Activated CD8-positive, alpha-beta T cell treated with anti-CD3 and anti-CD28 coated beads for 36 hours (primary cell): ENCODE measurements at places on chromosomes 11 and 22.

- DNase-seq = no peak
Observed at GRCh38 chr11:30919389-30920152, 333.4 kb upstream of the MPPED2 start.

GRCh38 chr22:24043958-24044357 is 32.9 kb downstream of the CABIN1 start:
- no peak for DNase-seq

DNA sequence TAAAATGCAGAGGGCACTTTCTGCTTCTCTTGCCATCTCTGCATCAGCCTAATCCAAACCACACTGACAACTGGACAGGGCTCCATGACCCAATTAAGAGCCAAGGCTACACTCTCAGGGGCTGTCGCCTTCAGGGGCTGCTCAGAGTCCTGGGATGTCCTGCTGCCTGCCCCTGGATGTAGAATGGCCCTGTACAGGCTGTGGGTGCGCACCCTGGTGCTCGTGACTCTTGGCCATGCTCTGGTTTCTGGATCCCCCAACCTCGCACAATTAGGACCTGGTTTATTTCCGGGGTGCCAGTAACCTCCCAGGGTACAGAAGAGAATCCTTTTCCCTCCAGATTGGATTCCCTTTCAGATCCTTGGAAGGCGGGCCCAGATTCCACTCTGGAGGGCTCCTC is 11.3 kb downstream of the IFT27 start:
- no peak for DNase-seq

DNA sequence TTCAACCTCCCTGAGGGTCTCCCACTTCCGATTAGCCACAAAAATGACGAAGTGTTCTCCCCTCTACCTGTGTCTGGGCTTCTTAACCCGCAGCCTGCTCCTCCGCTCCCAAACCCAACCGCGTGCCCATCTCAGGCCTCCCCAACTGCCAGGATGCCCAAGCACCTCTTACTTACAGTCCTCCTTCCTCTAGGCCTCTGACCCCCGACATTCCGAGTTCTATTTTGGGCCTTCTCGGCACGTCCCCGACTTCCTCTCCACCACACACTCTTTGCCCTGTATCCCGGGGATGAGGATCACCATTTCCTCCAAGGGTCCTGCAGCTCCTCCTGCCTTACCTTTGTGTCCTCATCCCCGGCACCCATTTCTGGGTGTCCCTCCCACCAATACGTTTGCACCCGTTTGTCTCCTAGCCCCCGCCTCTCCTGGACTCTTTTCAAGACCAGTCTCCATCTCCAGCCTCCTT is 388 bp upstream of the MUS81 start:
- no peak for DNase-seq

DNA sequence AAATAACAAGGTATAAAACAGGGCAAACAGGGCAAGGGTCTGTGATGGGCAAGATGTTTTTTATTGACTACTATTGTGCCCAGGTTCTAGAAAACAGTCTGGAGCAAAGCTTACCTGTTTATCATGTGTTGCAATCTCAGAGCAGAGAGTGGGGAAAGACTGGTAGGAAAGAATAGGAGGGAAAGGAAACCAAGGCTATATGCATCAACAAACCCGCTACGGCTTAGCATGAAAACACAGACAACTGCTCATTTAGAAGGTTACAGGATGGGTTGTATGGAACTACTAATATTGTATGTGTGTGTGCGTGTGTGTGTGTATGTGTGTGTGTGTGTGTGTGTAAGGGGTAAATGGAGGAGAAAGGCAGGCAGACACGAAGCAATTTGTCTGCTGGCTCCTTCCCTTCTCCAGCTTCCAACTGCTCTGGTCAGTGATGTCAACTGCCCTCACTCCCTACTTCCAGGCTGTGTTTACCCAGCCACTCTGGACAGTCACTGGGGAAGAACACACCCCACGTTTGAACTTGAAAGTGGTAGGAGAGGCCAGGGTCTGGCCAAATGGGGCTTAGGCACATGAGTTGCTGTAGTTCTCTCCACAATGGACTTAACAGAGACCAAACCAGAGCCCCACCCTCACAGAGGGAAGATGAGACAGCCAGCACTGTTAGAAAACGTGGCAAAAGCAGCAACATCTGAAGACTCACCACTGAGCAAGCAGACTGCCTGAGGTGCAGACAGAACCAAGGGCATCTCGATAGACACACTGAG is 47.0 kb downstream of the GAB2 start:
- no peak for DNase-seq

DNA sequence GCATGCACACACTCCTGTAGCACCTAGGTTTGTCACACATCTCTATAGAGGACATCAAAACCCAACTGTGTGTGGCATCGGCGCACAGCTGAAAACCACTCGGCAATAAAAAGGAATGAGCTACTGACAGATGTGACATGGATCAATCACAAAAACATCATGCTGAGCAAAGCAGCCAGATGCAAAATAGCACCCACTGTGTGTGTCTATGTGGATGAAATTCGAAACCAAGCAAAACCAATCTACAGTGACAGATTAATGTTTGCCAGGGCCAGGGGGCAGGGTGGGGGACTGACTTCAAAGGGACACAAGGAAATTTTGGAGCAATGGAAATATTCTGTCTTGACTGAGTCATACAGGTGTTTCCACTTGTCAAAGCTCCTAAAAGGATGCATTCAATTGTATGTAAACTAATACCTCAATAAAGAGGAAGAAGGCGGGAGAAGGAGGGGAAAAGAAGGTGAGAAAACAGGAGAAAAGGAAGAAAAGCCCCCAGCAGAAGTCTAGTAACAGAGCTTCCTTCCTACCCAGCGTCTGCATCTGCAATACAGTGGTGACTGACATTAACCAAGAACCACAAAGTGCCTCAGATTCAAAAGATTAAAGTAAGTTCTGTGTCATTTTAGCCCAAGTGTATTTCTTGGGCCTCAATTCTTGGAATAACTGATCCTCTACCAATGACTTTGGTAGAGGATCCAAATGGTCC is 49.8 kb downstream of the PACSIN2 start:
- peak; percentile 72 for DNase-seq

DNA sequence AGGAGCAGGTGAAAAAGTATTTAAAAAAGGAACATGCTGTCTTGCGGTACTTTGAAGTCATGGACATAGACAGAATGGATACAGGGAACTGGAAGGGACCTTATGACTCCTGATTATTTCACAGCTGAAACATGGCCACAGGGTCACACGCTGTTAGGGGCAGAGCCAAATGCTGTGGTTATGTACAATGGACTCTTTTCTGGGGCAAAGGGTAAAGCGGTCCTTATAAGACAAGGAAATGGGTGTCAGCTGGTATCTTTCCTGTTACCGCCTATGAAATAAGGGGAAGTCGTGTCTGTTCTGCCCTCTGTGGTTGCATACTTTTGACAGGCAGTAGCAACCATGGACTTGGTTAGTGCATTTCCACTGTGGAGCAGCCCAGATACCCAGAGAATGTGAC is 12.8 kb upstream of the ST14 start:
- no peak for DNase-seq

GRCh38 chr11:121814962-121815361 is 301.1 kb downstream of the BLID start:
- DNase-seq = no peak

- peak; percentile 40 for DNase-seq
Observed at GRCh38 chr11:46309814-46310259, 32.4 kb downstream of the CREB3L1 start.

- DNase-seq = no peak
Observed at GRCh38 chr11:81007046-81007445, 1566.2 kb upstream of the TENM4 start.

- DNase-seq = no peak
Observed at GRCh38 chr11:126405906-126406305, 50.4 kb downstream of the ST3GAL4 start.

DNA sequence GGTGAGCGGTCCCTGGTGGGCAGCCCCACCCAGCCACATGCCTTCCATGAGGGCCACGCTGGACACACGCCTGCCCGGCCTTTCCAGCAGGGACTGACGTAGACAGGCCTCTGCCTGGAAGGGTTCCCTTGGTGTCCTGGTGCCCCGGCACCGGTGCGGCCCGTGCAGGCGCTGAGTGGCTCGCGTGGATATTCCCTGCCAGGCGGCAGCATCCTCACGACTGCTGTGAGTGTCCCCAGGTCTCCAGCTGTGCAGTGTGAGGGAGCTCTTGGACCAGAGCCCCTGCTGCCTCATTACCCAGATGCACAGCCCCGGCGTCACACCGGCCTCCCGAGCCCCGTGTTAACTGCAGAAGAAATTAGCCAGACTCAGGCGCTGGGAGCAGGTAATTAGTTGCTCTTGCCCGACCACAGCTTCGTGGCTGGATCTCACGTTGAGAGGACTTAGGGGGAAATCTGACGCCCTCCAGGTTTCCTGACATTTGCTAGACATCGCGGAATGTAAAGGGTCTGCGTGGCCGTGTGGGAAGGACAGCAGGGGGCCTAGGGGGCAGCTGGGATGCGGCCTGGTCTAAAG is 1196.3 kb downstream of the BRD1 start:
- DNase-seq = no peak

GRCh38 chr11:124807201-124807600 is 7.0 kb upstream of the MSANTD2 start:
- no peak for DNase-seq

DNA sequence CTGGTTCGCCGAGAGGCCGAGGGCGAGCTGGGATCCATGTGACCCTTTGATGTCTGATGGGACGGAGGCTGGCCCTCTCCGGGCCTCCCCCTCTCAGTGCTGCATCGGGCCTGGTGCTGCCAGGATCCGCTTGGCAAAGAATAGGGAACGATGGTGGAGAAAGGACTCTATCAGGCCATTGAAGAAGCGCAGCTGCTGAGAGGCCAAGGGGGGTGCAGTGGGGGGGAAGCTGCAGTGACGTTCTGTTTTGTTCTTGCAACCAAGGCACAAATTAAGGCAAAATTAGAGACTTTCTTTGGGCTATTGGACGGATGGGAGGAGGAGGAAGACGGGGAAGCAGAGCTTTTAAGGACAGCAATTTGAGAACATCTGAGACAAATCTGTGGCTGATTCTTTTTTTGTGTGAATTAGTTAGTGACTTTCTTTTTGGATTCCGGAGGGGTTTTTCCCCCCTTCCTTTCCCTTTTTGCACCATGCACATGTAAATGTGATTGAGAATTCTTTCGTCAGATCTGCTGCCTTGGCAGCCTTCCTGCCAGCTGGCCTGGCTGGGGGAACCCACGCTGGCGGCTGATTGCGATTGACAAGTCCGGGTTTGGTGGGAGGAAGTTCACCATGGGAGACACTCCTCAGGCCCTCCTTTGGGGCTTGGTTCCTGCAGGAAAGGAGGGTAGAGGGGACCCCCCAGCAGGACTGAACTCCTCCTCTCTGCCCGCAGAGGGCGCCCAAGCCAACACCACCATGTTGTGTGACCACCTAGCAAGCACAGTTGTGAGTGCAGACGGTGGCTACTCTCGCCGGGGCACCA is 214.6 kb downstream of the NTM start:
- DNase-seq = peak; percentile 4

DNA sequence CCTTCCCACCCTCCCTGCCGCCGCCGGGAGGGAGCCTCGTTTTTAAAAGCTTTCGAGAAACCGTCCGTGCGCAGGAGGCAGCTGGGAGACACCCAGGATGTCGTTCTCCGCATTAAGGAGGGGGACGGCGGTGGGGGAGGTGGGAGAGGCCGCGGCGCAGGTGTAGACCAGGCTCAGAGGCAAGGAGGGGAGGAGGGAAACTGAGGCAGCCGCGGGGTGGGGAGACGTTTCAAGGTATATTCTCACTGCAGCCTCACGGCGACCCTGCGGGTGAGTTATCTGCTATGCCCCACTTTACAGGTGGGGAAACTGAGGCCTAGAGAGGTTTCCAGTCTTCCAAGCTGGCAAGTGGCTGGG is 42.7 kb downstream of the CYTH4 start:
- DNase-seq = no peak

DNA sequence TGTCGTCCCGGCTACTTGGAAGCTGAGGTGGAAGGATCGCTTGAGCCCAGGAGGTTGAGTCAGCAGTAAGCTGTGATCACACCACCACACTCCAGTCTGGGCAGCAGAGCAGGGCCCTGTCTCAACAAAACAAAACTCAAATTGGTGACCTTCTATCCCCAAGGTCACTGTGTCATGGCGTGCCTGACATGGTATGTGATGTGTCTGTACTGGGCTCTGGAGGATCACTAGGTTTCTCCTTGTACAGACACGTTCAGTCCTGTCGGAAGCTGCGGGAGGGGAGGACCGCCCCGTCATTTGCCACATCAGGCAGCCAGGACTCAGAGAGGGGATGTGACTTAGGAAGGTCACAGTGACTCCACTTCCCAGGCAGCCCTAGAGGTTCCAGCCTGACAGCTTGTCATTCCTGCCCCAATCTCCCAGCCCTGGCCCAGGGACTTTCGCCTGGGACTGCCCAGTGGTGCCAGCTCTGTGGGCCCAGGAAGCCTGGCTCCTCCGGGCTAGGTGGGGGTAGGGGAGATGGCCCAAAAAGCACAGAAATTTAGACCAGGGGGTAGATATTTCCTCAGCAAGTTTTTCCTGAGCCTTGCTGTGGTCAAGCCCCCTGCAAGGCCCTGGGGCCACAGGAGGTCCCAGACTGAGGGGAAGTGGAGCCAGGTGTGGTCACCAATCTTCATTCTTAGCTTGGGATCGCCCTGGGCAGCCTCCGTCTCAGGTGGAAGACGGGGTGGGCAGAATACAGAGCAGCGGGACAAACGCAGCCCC is 53.2 kb downstream of the TRIOBP start:
- no peak for DNase-seq
